Fibroblast of gingiva (primary cell): ENCODE measurements at places on chromosomes 11 and 22.

DNA sequence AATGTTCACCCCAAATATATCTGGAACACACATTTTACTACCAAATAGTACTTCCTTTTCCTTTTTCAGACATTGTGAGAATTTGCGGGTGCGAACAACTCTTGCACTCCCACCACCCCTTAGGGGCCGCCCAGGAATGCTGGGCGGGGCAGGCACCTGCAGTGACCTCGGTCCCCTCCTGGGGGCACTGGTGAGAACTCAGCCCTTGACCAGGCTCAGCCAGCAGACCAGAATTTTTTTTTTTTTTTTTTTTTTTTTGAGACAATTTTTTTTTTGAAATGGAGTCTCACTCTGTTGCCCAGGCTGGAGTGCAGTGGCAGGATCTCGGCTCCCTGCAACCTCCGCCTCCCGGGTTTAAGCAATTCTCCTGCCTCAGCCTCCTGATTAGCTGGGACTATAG is 75.8 kb downstream of the ARHGAP8 start:
- no peak for DNase-seq

GRCh38 chr11:30710221-30710620 is 124.1 kb upstream of the MPPED2 start:
- DNase-seq, result no peak

DNA sequence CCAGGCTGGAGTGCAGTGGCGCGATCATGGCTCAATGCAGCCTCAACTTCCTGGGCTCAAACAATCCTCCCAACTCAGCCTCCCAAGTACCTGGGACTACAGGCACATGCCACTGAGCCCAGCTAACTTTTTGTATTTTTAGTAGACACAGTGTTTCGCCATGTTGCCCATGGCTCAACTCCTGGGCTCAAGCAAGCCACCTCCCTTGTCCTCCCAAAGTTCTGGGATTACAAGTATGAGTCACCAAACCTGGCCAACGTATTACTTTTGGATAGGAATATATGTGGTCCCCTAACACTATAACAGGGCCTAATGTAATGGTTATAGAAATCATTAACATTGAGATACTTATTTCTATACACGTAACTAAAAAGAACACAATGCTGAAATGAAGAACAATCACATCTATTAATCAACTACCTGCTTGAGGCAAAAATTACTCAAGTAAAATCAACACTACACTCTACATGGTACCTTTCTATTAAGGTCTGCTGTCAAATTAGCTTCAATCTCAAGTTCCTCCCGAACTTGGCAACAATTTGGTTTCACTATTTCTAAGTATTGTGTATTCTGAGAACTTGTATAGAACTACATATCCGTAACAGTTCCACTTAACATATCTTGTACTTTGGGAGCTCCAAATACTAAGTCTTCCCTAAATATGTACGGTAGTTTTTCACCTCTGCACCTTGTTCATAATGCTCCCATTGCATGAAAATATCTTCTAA is 124.9 kb downstream of the FCHSD2 start:
- DNase-seq, result no peak

GRCh38 chr11:17591293-17591692 is 44.2 kb downstream of the OTOG start:
- DNase-seq, result no peak

- no peak for DNase-seq
Observed at GRCh38 chr11:85945788-85946187, 90.6 kb downstream of the CCDC83 start.

DNA sequence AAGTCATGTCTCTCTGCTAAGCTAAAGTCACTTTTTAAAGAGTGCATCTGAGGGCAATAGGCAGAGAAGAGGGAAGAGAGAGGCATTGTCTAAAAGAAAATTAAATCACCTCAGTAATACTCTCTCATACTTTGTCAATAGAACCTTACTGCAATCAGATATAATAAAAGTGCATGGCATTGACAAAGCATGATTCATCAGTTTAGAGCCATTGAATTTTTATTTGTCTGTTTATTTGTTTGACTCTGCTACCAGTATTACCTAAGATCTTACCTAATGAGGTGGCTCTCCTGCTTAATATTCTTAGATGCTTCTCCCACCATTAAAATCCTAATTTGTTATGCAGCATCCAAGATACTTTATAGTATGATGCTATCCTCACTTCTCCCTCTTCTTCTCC is 209.0 kb downstream of the PGR start:
- no peak for DNase-seq

- DNase-seq, result no peak
Observed at GRCh38 chr11:114058026-114058706, 1.3 kb upstream of the ZBTB16 start.

GRCh38 chr22:19194766-19195536 is 16.4 kb upstream of the SLC25A1 start:
- DNase-seq, result no peak

DNA sequence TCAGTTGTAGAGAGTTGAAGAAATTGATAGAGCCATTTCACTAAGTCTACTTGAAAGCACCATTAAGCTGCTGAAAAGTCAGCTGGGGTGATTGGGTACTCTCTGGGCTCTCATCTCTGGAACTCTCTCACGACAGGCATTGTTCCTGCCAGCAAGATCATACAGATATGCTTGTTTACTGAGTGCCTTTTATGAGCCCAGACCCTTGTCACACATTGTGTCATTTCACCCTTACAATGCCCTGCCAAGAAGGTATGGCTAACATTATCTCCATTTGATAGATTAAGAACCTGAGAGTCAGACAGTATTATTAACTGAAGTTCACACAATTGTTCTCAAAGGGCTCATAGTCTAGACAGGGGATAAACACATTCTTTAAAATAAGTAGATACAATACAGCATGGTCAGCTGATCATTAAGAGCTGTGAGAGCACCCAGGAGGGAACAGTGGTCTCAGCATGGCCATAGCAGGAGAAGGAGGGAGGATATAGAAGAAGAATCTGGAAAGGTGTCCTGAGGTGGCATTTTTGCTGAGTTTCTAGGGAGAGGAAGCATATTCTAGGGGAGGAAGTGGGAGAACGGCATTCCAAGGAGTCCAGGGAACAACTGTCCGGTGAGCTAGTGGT is 580.5 kb downstream of the INSC start:
- no peak for DNase-seq

GRCh38 chr22:27725661-27726060 is 75.9 kb downstream of the MN1 start:
- no peak for DNase-seq

GRCh38 chr11:15602785-15603567 is 488.3 kb downstream of the INSC start:
- no peak for DNase-seq

DNA sequence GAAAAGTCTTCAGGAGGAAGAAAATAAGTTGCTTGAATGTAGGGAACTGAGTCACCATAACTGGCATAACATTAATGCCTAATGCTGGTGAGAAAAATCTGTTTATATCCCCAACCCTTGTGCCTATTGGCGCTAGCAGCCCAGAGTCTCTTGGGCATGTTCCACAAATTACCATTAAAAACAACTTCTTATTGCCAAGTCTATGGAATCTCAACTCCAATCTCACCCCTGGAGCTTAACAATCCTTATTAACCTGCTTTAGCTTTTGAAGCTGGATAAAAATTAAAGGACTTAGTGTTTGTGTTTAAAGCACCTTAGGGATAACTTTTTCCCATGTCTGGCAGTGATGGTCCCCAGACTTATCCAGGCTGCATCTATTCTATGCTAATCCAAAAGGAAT is 143.0 kb downstream of the APIP start:
- peak; percentile 40 for DNase-seq

- DNase-seq, result no peak
Observed at GRCh38 chr22:42793848-42794405, 63.1 kb downstream of the ARFGAP3 start.

- DNase-seq, result no peak
Observed at GRCh38 chr22:47580121-47580520, 817.7 kb downstream of the TBC1D22A start.

- no peak for DNase-seq
Observed at GRCh38 chr11:74318241-74318932, 6.9 kb upstream of the P4HA3 start.

DNA sequence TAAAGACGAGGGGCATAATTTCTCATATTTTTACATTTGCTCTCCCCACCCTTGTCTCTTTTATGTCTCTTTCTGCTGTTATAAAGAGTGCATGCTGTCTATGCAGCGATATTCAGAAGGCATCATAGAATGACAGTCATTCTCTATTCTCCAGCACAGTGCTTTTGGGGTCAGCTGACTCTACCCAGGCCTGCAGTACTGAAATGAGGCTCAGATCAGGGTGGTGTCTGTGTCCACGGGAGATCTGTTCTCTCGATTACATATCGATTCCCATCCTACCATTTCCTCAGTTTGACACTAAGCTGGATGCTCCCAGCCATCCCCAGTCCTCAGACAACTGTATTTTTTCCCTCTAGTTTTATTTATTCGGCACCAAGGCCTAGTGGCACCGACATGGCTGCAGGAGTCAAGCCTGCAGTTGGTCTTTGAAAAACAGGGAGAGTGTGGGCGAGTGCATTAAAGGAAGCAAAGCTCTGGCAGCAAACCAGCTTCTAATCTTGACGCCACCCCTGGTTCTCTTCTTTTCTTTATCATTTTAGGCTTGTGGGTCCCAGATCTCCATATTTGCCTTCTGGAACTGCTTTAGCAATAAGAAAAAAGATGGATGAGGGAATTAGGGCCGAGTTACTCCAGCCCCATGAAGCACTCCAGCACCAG is 71.6 kb upstream of the PICALM start:
- no peak for DNase-seq

GRCh38 chr11:45405916-45406670 is 120.0 kb upstream of the SYT13 start:
- peak; percentile 5 for DNase-seq

DNA sequence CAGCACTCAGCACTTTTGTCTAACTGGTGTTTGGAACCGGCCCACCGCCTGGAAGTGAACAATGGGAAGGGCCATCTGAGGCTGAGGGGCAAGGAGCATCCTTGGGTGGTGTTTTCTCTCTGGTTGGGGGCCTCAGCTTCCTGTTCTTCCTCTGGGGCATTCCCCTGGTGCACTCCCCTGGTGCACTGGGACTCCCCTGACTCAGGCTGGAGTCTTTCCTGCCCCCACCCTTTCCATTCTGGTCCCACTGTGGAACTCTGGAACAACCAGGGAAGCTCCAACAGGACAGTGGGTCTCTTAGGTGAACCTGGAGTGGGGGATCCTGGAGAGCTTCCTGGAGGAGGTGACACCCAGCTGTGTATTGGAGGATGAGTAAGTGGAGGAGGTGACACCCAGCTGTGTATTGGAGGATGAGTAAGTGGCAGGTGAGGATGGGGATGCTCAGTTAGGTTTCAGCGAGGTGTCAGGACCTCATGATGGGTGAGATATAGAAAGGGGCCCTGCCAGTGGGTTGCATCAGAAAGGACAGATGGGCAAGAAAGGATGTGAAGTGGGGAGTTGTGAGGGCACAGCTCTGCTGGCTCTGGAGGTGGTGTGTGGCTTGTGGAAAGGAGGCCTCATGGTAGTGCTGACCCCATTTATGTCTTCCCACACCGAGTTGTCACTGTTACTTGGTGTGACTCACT is 132.1 kb downstream of the OSBP2 start:
- no peak for DNase-seq

DNA sequence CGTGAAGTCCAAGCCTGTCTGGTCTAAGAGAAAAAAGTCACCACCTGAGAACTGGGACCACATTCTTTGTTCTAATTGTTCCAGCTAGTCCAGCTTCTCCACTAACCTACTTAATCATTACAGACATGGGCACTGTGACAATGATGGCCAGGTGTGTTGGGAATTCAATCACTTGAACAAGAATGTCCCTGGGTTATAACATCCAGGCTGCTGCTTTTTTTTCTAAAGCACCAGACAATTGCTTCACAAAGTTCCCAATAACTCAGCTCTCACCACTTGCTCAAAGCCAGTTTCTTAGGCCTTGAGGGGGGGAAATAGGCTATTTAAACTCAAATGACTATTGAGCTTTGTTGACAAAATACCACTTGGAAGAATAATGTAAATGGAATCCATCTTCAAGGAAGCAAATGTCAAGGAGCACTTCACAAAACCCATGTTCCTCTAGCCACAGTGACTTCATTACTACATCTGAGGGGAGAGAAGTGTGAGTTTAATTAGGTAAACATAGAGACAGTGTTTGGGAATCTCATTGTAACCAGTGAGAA is 80.3 kb downstream of the ME3 start:
- DNase-seq, result no peak

DNA sequence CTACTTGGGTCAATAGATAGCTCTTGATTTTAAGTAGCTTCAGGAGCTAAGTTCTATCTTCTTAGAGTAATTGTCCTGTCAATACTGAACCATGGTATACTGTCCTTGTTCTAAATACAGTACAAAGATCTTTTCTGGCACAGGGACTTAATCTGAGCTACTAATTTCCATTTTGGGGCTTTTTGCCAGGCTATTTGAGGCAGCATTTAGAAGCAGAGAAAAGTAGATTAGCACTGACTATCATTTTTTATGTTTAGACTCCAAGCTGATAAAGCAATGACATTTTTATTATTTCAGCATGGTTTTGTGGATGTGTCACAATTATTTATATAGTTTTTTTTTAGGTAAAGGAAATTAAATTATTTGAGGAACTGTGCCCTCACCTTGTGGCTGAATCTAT is 163.2 kb downstream of the FAT3 start:
- no peak for DNase-seq

- no peak for DNase-seq
Observed at GRCh38 chr11:3866206-3866605, 10.7 kb downstream of the STIM1 start.

- no peak for DNase-seq
Observed at GRCh38 chr11:134531327-134532130, 119.5 kb upstream of the B3GAT1 start.

DNA sequence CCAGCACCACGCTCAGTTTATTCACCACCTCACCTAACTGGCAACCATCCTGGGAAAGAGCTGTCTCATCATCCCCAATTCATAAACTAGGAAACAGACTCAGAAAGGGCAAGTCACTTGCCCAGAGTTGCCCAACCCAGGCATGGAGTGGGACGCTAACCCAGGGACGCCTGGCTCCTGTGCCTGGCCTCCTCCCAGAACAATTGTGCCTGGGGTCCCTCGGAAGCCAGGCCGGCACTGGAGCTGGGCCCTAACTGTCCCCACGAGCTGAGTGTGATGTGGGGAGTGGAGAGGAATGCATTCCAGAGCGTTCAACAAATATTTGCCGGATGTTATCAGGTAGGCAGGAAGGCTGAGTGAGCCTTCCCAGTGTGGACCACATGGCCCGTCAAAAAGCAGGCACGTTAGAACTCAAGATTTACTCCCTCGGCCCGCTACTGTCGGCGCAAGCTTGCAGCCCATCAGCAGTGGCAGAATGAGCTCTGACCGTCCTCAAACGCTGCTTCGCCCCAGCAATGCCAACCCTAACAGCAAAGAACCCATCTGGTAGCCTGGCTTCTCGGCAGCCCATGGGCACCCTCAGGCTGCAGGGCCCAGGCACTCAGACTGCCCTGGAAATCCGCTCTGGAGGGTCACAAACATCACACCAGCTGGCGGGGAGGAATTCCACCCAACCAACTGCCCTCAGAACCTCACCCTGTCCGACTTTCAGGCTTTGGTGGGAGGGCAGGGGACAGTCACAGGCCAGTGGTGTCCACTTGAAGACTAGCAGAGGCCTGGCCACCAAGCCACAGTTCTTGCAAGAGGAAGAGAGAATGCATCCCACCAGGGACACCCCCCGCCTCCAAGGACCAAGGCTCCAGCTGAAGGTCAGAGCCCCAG is 35.6 kb downstream of the MYH9 start:
- peak; percentile 62 for DNase-seq
